ENCODE measurements at places on chromosomes 2 and 18. TPM values are rescaled to one million over a fixed set of nuclear protein-coding genes. Genes with fewer than 3 reads are reported as not detected.

MRO gene
- total RNA-seq: not detected

CLEC4F gene
- total RNA-seq: not detected

TOGARAM2 gene
- total RNA-seq: 4.0 TPM

LHCGR gene
- not detected for total RNA-seq

ALPP gene
- total RNA-seq: not detected

SERPINB4 gene
- not detected for total RNA-seq

B4GALT6 gene
- 4.2 TPM for total RNA-seq

RAB6C gene
- total RNA-seq: not detected

ABCB11 gene
- not detected for total RNA-seq

PSMG2 gene
- 105 TPM for total RNA-seq

GRCh38 chr18:25661831-25662230, 309.9 kb upstream of the ZNF521 start:
- H3K27ac ChIP-seq: no peak overlapping the region
- H3K36me3 ChIP-seq: no peaks in the 10 kb centered on the region
- H3K4me1 ChIP-seq: no peaks in the 10 kb centered on the region
- H3K27me3 ChIP-seq: no peaks in the 10 kb centered on the region
- no peak overlapping the region for H3K4me3 ChIP-seq
- DNase-seq: no peak

- peaks cover 4% of the 10 kb centered on the region for H3K4me1 ChIP-seq
- no peak overlapping the region for H3K27ac ChIP-seq
- no peak for DNase-seq
- H3K27me3 ChIP-seq: peaks cover 3% of the 10 kb centered on the region
- H3K36me3 ChIP-seq: peaks cover 10% of the 10 kb centered on the region
These were observed 17.5 kb upstream of the KANSL1L start for GRCh38 chr2:210188755-210189154.

DNA sequence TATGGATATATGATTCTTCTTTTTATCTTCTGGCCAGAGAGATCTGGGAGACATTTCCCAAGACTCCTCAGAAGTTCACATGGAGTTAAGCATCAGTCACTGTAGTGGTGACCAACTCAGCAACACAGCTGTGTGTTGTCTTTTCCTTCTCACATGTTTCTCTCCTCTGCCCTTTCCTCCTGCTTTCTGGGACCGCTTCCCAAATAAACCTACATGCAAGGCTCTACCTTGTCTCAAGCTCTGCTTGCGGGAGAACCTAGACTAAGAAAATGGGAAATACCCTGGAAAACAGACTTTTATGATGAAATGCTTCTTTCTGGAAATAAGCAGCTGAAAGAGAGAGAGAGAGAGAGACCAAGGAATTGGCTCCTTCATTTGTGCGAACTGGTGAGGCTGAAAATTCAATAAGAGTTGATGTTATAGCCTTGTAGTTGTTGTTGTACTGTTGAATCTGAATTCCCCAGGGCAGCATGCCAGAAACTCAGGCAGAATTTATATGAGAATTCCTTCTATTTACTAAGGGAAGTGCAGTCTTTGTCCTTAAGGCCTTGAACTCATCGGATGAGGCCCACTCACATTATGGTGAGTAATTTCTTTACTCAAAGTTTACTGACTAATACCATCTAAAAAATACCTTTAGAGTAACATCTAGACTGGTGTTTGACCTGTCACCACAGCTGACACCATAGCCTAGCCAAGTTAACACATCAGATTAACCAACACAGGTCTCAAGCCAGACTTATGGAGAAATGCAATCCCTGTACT, 22.7 kb upstream of the DSC1 start:
- no peak overlapping the region for H3K4me3 ChIP-seq
- no peak for DNase-seq
- no peaks in the 10 kb centered on the region for H3K4me1 ChIP-seq
- no peaks in the 10 kb centered on the region for H3K36me3 ChIP-seq
- H3K27me3 ChIP-seq: no peaks in the 10 kb centered on the region
- H3K27ac ChIP-seq: no peak overlapping the region

DNA sequence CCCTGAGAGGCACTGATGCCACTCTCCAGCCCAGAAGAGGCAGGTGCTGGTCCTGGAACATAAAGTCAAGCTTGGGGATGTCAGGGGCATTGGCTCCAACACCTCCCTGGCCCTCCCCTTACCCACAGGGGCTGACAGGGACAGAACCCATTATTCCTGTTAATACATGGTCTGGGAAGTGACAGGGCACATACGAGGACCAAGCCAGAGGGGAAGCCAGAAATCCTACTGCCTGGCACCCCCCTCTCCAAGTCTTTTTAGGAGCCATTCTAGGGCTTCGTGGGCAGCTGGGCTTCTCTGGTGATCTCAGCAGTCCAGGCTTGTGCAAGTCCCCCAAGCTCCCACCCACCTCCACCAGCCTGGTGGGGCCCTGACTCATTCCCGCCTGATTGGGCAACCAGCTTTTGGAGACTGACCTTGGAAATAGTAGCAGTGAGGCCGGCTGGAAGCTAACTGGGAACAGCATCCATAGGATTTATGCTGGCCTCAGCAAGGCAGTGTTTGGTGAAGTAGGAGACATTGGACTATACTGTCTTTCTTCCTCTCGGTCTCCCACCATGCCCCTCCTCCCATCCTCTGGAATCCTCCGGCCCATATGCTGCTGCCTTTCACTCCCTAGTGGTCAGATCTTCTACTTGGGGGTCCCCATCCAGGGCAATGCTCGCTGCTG, 86.4 kb upstream of the HK2 start:
- H3K27me3 ChIP-seq: peaks cover 9% of the 10 kb centered on the region
- DNase-seq: no peak
- H3K27ac ChIP-seq: no peak overlapping the region
- no peaks in the 10 kb centered on the region for H3K36me3 ChIP-seq
- no peak overlapping the region for H3K4me3 ChIP-seq
- H3K4me1 ChIP-seq: no peaks in the 10 kb centered on the region

DNA sequence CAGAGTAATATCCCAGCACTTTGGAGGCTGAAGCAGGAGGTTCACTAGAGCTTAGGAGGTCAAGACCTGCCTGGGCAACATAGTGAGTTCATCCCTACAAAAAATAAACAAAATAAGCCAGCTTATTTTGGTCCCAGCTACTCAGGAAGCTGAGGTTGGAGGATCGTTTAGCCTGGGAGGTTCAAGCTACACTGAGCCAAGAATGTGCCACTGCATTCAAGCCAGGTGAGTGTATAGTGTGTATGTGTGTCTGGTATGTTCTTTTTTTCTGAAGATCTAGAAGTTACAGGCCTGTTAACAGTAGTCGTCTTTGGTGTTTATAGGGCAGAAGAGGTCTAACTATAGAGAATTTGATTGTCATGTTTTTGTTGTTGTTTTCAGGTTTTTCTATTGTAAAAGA, 40.2 kb downstream of the ZC3H15 start:
- H3K27me3 ChIP-seq: no peaks in the 10 kb centered on the region
- no peaks in the 10 kb centered on the region for H3K4me1 ChIP-seq
- no peak overlapping the region for H3K27ac ChIP-seq
- no peak overlapping the region for H3K4me3 ChIP-seq

- H3K36me3 ChIP-seq: no peaks in the 10 kb centered on the region
- DNase-seq: no peak
- H3K4me3 ChIP-seq: no peak overlapping the region
These were observed 60.1 kb downstream of the GBX2 start for GRCh38 chr2:236107942-236108625.

GRCh38 chr2:197908156-197908555, 103.8 kb downstream of the PLCL1 start:
- peaks cover 49% of the 10 kb centered on the region for H3K27me3 ChIP-seq
- no peaks in the 10 kb centered on the region for H3K36me3 ChIP-seq
- peaks cover 6% of the 10 kb centered on the region for H3K4me1 ChIP-seq
- no peak for DNase-seq

GRCh38 chr2:10079870-10080535, at the start of gene CYS1:
Gene CYS1, minus strand, starts transcription at chr2:10080411. Its CDS starts 188 bp downstream, at chr2:10080223.
- H3K27me3 ChIP-seq: peaks cover 67% of the 10 kb centered on the region
- peak within 1 kb of the TSS; percentile 81 for H3K4me3 ChIP-seq
- peak within 1 kb of the TSS; percentile 46 for H3K27ac ChIP-seq
- DNase-seq: no peak

- no peaks in the 10 kb centered on the region for H3K36me3 ChIP-seq
- H3K4me1 ChIP-seq: no peaks in the 10 kb centered on the region
- no peak for DNase-seq
- H3K4me3 ChIP-seq: no peak overlapping the region
- H3K27me3 ChIP-seq: peaks cover 4% of the 10 kb centered on the region
These were observed 32.3 kb downstream of the CHN1 start for GRCh38 chr2:174972924-174973323.

DNA sequence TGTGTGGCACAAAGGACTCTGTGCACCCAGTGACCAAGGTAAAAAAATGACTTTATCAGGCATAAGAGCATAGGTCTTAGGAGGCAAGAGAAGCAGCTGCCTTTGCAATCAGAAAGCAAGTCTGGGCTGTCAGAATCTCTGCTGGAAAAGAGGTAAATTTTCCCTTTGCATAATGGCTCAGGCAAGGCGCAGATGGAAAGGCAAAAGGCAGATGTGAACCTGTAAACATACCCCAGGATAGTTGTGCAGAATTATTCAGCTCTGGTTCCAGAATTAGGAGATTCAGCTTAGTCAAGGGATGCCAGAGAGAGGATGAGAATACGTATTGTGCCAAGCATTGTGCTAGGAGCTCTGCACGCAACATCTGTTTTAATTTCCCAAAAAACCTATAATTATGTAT, 258.7 kb downstream of the CLIP4 start:
- no peak overlapping the region for H3K4me3 ChIP-seq
- H3K27me3 ChIP-seq: peaks cover 10% of the 10 kb centered on the region
- H3K36me3 ChIP-seq: no peaks in the 10 kb centered on the region
- no peak overlapping the region for H3K27ac ChIP-seq
- no peaks in the 10 kb centered on the region for H3K4me1 ChIP-seq

DNA sequence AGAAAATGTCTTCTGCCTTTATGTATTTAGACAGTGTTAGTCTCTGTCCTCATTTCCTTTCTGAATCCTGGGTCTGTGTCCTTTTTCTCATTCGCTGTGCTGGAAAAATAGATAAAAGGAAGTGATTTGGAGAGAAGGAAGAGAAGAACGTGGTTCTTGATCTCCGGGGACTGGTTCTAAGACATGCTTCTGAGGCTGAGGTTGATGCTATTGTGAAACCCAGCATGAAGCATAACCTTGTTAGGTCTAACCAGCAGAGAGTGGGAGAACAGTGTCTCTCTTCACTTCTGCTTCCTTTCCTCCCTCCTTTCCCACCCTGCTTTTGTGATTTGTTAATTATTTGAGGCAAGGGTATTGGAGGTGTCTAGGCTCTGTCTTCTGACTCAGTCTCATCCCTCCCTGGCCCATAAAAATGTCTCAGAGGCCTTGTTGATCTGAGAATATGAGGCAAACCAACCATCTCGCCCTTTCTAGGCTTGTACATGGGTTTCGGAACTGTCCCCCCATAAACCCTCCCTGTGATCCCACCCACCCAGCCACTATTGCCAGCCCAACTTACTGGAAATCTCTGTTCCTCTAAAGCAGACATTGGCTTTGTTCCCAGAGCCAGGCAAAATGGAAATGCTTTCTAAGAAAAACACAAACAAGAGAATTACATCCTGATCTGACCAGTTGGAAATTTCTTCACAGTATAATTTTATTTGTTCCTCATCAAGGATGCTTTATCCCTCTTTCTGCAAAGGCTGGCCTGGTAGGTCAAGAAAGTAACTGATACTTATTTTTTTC, 360.6 kb upstream of the TNP1 start:
- H3K4me3 ChIP-seq: no peak overlapping the region
- peaks cover 51% of the 10 kb centered on the region for H3K4me1 ChIP-seq
- no peak for DNase-seq
- no peak overlapping the region for H3K27ac ChIP-seq

DNA sequence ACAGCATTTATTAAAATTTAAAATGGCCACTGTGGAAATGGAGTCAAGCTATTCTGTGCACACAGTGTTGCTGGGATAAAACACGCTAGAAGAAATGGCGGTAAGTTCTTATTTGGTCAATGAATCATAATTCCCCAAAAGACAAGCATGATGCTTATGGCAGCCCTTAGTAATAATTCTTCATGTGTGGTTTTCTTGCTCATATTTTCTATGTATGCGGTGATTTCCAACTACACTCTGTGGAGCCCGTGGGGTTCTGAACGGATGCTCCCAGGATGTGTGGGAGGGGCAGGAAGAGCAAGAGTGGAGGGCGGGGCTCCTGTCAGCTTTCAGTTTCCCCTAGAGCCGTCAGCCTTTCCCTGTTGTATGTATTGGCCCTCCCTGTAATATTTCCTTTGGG, 91.7 kb upstream of the RMDN2 start:
- no peak for DNase-seq
- H3K27ac ChIP-seq: no peak overlapping the region
- peaks cover 21% of the 10 kb centered on the region for H3K4me1 ChIP-seq
- H3K4me3 ChIP-seq: no peak overlapping the region
- H3K36me3 ChIP-seq: no peaks in the 10 kb centered on the region

GRCh38 chr2:55811048-55811447, 112.5 kb downstream of the EFEMP1 start:
- no peaks in the 10 kb centered on the region for H3K4me1 ChIP-seq
- H3K27ac ChIP-seq: no peak overlapping the region
- no peaks in the 10 kb centered on the region for H3K27me3 ChIP-seq
- H3K36me3 ChIP-seq: no peaks in the 10 kb centered on the region

- peak overlapping the region; percentile 79 for H3K27ac ChIP-seq
- no peaks in the 10 kb centered on the region for H3K27me3 ChIP-seq
- no peak overlapping the region for H3K4me3 ChIP-seq
- H3K36me3 ChIP-seq: peaks cover 19% of the 10 kb centered on the region
- no peak for DNase-seq
- peaks cover 40% of the 10 kb centered on the region for H3K4me1 ChIP-seq
These were observed 71.7 kb downstream of the HS1BP3 start for GRCh38 chr2:20578895-20579825.

DNA sequence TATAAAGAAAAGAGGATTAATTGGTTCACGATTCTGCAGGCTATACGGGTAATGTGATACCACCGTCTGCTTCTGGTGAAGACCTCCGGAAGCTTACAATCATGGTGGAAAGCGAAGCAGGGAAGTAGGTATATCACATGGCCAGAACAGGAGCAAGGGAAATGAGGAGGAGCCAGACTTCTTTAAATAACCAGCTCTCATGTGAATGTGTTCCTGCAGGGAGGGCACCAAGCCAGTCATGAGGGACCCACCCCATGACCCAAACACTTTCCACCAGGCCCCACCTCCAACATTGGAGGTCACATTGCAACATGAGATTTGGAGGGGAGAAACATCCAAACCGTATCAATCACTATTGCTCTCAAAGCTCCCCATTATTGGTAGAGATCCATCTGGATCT, 61.8 kb downstream of the EFEMP1 start:
- H3K27ac ChIP-seq: no peak overlapping the region
- no peaks in the 10 kb centered on the region for H3K36me3 ChIP-seq
- H3K4me3 ChIP-seq: no peak overlapping the region
- no peaks in the 10 kb centered on the region for H3K27me3 ChIP-seq
